ENCODE measurements at places on chromosomes 12 and 14.

- DNase-seq: no peak
These were observed 156.6 kb downstream of the GCH1 start for GRCh38 chr14:54746019-54746418.

DNA sequence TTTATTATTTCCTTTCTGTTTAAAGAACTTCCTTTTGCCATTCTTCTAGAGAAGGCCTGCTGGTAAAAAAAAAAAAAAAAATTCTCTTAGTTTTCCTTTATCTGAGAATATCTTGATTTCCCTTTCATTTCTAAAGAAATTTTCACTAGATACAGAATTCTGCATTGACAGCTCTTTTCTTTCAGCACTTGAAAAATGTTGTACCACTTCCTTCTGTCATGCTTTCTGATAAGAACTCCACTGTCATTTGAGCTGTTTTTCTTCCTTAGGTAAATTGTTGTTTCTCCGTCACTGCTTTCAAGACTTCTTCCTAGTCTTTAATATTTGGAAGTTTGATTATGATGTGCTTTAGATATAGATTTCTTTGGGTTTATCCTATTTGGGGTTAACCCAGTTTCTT is 113.6 kb upstream of the BTG1 start:
- DNase-seq: no peak

DNA sequence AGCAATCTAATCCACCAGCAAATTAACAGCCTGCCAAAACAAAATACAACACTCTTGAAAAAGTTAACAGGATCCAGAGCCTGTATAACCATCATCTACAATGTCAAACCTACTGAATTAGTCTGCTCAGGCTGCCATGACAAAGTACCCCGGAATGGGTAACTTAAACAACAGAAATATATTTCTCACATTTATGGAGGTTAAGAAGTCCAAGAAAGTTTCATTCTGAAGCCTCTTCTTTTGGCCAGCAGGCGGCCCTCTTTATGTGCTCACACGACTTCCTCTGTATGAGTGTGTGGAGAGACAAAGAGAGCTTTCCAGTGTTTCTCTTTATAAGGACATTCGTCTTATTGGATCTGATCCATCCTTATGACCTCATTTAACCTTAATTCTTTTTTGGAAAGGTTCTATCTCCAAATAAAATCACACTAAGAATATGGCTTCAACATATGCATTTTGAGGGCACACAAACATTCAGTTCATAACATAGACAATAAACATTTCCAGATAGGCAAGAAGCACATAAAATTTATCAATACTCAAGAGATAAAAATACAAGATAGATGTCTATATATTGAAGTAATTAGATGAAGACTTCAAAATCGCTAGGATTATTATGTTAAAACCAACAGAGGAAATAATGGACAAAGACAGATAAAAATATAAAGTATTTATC is 5.9 kb upstream of the RERG start:
- peak; percentile 28 for DNase-seq

- peak; percentile 3 for DNase-seq
These were observed 2.0 kb downstream of the AQP2 start for GRCh38 chr12:49952391-49953055.

GRCh38 chr12:87441511-87441910 is 587.7 kb downstream of the C12orf50 start:
- DNase-seq: no peak

DNA sequence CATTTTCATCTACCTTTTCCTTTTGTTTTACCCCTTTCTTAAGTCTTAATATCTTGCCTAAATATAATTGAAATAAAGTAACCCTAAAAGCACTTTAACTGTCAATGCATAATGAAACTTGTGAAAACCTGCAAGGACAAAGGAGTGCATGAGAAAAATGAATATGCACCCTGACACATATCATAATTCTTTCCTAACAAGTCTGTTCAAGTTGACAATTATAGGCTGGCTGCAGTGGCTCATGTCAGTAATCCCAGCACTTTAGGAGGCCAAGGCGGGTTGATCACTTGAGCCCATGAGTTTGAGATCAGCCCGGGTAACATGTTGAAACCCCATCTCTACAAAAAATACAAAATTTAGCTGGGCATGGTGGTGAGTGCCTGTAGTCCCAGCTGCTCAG is 65.4 kb downstream of the FGD6 start:
- DNase-seq: no peak

- DNase-seq: no peak
These were observed 6.0 kb downstream of the CDKN1B start for GRCh38 chr12:12723149-12723680.

DNA sequence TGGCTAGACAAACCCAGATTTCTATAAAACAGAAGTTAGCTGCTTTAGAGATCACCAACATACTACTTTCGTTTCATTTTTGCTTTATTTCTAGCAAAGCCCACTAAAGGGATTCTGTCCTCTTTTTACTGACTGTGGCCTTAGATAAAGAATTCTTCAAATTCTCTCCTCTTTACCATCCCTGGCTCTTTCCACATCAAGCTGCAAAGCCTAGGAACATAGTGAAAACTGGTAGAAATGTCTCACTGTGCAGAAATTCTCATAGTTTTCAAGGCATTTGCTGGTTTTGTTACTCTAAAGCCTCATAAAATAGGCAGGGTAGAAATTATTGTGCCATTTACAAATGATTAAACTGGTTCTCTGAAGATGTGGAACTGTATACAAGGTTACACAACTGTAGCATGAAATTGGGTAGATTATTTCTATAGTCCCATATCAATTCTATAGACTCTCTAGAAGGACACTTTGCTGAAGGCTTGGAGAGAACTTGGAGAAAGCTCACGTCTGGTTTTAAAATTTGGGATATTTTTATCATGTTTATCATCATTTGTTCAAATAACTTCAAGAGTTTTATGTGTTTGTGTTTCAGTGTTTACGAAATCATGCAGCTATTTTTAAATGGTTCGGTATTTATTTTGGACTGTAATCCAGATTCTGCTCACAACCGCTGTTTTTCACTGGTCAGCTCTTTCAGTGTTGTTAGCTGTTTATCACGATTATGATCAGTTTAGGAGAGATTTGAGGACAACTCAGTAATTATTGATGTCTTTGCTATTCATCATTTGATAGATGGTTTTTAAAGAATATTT is 36.7 kb upstream of the CSRP2 start:
- DNase-seq: no peak

DNA sequence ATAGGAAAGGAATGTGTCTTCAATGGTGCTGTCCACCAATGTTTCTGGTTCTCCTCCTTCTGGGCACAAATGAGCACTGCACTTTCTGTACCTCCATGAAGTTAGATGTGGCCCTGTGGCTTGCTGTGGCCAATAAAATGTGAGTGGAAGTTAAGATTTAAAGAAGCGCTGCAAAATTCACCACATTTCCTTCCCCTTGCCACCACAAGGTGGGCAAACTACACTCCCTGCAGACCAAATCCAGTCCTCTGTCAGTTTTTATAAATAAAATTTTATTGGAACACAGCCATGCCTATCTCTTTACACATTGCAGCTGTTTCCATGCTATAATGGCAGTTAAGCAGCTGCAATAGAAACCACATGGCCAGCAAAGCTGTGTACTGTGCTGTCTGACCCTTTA is 141.4 kb upstream of the TMPO start:
- DNase-seq: no peak

- no peak for DNase-seq
These were observed 553.1 kb upstream of the FLRT2 start for GRCh38 chr14:84976805-84977204.

DNA sequence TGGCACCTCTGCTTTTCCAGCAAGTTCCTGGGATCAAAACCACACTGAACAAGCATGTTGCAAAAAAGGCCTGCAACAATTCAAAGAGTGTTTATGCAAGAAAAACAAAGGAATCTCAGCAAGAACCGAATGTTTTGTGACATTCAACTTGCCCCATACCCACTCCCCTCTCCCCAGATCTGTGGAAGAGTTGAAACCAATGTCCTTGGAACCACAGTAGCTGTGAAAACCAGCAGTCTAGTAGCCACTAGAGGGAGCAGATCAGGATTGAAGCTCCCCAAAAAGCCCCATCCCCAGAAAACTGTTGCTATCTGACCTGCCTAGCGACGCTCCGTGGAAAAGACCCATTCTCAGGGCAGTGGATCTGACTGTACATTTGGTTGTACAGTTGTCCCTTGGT is 27.1 kb downstream of the PRKAB1 start:
- DNase-seq: no peak

DNA sequence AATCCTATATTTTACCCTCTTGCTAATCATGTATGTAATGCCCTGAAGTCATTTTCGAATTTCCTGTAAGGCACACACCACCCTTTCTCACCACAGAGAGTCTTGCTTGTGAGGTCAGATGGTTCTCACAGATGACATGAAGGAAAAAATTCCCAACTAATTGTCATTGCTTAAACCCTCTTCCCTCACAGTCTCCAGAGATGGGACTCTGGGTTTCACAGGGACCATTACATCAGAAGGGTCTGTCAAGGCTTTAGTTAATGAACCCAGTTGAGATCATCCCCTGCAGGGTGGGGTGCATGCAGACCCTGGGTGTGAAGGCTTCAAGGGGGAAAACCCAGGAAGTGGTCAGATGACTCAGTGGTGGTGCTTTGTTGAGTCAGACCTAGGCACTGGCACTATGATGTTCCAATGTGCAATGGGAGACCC is 229.6 kb downstream of the BCAT1 start:
- no peak for DNase-seq

DNA sequence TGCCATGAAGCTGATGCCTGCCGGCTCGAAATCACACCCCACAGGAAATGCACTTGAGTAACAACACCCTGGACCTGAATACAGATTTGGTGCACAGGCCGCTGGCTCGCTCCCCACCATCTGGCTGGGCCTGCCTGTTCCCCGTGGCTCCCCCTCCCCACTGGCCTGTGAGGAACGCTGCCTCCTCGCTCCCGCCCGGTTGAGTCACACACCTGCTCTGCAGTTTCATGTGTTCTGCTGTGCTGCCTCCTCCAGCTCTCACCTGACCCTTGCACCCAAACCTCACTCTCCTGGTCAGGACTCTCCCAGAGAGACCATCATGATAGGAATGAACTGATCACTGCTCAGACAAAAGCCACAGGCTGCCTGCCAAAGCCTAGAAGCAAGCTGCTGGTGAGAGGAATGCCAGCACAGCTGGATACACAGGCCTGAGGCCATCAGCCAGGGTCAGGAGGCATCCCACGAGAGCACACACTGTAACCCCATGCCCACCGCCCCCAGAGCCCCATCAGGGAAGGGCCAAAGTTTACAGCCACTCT is 3.8 kb upstream of the SIVA1 start:
- DNase-seq: no peak

DNA sequence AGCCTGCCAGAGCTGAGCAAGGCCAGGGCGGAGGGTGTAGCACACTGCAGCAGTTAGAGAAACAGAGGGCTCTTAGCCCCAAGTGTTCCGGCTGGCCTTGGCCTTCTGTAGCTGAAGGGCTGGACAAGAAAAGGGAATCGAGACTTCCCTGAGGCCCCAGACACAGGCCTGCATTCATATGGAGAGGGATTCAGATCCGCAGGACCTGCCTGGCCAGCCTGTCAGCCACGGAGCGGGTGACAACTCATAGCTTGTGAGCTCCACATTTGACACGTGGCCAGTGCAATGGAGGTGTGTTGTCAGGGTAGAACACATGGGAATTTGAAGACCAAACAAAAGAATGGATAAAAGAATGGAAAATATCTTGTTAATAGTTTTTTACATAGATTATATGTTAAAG is 182.2 kb upstream of the GSC start:
- DNase-seq: no peak

- DNase-seq: no peak
These were observed 12.6 kb upstream of the EDDM3A start for GRCh38 chr14:20732979-20733635.

GRCh38 chr14:36361210-36361853 is 40.9 kb upstream of the MBIP start:
- no peak for DNase-seq

DNA sequence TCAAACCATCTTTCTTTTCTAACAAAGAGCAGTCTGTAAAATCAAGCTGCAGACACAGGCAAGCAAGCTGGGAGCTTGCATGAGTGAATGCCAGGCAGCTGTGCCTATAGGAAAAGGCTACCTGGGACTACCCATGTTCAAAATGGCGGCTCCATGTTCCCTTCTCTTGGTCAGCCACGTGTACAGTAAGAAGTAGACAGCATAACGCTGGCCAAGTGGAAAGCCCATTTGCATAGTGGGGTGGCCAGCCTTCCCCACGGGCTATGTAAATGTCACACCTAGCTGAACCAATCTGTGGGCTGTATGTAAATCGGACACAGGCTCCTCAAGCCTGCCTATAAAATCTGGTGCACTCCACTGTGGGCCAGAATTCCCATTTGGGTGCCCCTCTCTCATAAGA is 117.1 kb downstream of the SYT10 start:
- no peak for DNase-seq

GRCh38 chr12:505221-505620 is 45.5 kb downstream of the B4GALNT3 start:
- no peak for DNase-seq

DNA sequence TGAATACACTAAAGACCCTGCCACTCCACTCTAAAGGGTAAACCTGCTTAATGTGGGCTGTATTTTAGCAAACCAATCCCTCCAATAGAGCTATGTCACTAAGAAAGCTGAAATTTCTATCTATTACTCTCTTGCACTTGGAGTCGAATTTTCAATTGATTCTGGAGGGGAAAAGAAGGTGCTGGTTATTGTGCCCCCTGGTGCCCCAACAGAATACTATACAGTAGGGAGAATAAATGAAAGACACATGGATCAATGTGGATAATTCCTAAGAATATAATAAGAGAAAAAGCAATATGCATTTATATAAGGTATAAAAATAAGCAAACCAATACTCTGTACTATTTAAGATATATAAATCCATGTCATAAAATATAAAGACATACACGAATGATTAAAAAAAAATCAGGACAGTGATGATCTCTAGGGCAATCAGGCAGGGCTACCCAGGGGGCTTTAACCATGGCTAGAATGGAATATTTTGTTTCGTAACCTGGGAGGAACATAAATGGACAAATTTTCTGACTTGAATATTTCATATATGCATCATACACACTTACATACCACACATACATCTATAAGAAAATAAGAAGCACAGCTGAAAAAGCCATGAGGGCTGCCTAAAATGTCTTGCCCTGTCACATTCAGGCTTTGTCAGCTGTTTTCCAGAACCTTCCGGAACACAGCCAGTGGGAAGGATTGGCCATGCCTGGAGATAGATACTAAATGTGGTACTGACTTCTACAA is 54.4 kb downstream of the EFCAB11 start:
- peak; percentile 53 for DNase-seq

DNA sequence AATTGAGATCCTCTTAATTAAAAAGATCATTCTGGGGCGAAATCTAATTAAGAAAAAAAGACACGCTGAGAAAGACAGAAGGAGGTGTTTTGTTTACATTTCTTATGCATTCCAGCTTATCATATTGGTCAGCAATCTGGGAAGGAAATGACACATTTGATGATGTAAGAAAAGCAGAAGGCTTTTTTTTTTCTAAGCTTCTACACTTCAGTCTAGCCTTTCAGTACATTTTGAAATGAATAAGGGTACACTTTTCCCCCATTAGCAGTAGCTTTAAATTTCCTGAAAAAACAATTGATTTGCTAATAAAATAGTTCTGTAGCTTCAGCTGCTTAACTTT is 5.9 kb upstream of the GSC start:
- DNase-seq: no peak
